Stimulated activated CD4-positive, alpha-beta T cell treated with anti-CD3 and anti-CD28 coated beads, Interleukin-1b, Interleukin-23, amount 100 ng/mL, for 24 hours (primary cell): ENCODE measurements at places on chromosomes 5 and 9.

DNA sequence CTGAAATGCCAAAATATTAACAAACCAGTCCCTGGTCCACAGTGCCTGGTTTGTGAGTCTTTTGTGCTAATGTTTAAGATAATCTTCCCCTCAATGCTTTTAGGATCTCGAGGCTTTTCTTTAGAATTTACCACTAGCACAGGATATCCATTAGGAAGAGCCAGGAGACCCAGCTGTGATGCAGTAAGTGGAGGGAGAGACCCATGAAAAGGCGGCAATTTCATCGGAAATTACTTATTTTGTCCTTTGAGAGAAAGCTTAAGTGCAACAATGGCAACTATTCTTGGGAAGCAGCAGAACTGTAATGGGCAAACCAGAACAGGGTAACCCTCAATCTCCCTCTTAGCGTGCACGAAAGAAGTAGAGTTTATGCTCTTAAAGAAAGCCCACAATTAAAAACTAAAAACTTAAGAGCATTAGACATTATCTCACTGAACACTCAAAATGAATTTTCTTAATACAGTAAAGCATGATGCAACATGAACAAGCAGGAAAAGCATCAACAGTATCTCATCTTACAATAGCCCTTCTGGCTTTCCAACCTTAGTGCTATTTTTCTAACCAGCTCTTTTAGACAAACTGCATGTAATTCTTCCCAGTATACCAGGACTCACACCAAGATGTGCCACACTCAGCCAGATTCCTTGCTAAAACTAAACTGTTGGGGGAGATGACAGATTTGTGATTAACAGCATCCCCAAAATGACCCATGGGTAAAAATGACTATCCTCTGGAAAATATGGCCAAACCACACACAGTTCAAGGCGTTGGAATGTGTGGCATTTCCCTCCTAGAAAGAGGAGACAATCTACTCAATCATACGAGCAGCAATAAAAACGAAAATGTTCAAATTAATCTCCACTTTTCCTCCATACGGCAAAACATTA, 36.4 kb downstream of the PWWP2A start:
- no peak for DNase-seq

- no peak for DNase-seq
Measured at GRCh38 chr5:141373673-141374317, at the start of gene PCDHGA6. Gene PCDHGA6, plus strand, starts transcription at chr5:141373891. Its CDS starts 193 bp downstream, at chr5:141374084.

DNA sequence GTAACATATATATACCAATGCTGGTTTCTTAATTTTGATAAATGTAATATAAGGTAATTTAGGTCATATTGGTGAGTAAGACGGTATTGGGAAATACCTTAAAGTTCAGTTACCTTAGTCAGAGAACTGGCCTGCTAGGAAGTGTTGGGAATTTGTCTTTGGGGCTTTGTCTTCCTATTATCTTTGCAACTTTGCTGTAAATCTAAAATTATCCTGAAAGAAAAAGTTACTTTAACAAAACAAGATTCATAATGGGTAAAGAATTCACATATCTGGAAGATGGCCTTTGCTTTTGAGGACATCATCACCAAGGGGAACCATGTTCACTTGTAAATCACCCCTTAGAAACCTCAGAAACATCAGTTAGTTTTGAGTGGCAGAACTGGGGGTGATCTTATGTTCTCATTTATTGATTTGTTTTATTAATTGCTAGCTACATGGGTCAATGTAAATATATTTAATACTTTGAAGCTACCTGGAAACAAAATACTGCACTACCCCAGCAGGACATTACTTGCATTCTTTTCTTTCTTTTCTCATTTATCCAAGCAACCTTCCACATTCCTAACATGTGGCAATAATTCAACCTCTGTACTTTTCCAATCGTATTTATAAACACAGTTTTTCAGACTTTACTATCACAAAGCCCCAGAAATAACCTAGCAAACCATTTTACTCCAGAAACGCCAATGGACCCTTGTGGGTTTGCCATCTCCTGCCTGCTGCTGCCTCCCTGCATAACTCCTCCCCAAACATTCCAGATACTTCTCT, 41.4 kb downstream of the GLIS3 start:
- no peak for DNase-seq

DNA sequence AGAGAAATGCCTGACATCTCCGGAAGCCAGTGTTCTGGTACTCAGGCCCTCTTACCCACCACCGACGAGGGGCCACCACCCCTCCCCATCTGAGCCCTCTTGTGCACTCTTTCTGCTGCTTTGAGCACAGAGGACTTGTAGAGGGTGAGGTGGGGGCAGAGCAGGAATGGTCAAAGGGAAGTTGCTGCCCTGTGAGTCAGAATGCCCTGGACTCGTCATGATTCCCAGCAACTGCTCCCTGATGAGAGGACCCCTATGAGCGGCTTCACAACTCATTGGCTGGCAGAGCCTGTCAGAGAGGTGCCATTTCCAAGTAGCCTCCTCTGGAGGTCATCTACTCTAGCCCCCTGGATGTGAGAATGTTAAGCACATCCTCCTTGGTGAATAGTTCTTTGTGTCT, 845 bp downstream of the ECSCR start:
- DNase-seq = no peak

DNA sequence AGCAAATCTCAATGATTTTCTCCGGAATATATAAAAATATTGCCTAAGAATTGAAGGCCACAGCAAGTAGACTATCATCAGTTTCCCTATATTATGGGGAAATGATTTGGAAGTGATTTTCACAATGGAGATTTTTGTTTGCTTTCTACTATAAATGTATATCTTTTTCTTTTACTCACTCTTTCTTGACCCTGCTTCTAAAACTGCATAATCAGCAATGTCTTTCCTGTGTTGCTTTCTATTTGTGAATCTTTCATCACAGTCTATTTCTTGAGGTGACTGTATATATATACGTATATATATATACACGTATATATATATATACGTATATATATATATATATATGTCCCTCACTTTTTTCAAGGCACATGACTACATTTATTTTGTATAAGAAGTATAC, 622.6 kb downstream of the DTWD2 start:
- DNase-seq = no peak

- no peak for DNase-seq
Measured at GRCh38 chr9:136840877-136841645, 1.2 kb upstream of the AJM1 start.

DNA sequence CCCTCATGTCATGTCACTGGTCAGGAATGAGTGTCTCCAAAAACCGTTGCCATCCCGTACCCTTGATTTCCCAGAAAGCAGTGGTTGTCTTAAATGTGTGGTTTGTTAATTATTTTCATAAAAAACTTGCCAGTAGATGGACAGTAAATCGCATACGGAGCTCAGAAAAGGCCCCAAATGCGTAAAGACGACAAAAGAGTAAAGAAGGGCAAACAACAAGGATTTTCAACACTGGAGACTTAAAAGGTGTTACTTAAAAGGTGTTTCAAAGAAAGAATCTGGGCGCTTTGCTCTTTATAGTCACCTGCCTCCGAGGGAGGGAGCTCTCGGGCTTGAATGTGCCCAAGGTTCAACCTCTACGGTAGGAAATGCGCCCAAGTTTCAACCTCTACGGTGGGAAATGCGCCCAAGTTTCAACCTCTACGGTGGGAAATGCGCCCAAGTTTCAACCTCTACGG, 734 bp downstream of the KIF27 start:
- no peak for DNase-seq

- no peak for DNase-seq
Measured at GRCh38 chr5:60248901-60249300, 355.4 kb upstream of the PDE4D start.

DNA sequence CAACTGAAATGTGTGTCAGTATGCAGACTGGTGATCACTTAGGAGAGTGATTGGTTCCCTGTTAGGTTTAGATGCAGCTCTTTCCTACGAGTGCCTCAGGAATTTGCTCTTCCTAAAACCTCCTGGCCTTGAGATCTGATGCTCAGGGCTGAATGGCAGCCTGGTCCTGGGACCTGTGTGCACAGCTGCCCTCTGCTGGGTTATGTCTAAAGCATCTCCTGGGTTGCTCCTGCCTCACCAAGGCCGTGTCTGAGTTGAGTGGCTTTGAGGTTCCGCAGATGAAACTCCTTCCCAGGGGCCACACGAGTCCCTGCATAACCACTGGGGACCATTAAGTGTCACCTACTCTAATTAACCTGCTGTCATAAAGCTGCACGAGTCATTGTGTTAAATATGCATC, 59.5 kb downstream of the MVB12B start:
- DNase-seq = no peak

- DNase-seq = peak; percentile 33
Measured at GRCh38 chr9:135701959-135702721, at the start of gene KCNT1. Gene KCNT1, plus strand, starts transcription at chr9:135702185. Its CDS starts 74 bp downstream, at chr9:135702259.

- no peak for DNase-seq
Measured at GRCh38 chr5:168612123-168612522, 33.0 kb upstream of the PANK3 start.

- DNase-seq = no peak
Measured at GRCh38 chr5:132718544-132719312, 18.6 kb downstream of the KIF3A start.

GRCh38 chr9:124149992-124150391, 107.8 kb upstream of the NEK6 start:
- no peak for DNase-seq

- DNase-seq = no peak
Measured at GRCh38 chr9:135082536-135082935, 4.9 kb upstream of the OLFM1 start.

DNA sequence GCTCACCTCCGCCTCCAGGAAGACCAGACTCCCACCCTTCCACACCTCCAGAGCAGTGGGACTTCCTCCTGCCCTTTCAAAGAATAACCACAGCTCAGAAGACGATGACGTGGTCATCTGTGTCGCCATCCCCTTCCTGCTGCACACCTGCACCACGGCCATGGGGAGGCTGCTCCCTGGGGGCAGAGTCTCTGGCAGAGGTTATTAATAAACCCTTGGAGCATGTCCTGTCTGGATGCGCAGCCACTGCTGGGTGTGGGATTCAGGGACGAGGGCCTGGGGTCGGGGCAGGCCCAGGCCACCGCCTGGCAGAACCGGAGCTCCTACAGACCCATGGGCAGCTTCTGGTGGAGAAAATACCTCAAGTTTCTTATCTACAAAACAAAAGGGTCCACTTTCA, 5.0 kb downstream of the PAEP start:
- no peak for DNase-seq
